ENCODE measurements at places on chromosomes 1 and 21.

DNA sequence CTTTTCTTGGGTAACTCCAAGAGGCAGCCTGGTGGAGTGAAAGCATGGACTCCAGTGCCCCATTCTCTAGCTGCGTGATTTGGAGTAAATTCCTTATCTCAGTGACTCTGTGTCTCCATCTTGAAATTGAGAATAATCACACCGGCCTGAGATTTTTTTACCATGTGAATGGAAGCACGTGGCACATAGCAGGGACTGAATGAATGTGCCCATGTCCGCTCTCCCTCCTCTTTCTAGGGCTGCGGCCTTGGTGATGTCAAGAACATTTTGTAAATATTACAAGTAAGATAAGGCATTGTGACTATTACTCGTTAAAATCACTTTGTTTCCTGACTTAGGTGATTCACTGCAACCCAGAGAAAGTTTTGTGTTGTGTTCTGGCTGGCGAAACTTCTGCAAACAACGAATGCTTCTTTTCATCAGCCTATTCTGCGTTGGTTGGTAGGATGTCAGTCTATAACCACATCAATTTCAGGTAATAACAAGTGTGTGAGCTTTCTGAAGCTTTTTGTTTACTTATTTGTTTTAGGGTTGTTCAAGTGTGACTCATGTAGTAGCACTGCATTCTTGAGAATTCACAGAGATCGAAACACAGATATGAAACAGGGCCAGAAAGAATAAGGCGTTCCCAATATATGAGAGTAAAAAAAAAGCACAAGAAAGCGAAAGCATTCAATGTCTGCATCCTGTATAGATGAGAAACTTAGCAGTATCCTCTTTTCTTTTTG lies 135.7 kb upstream of the SLC45A1 start:
- peak; percentile 9 for DNase-seq

DNA sequence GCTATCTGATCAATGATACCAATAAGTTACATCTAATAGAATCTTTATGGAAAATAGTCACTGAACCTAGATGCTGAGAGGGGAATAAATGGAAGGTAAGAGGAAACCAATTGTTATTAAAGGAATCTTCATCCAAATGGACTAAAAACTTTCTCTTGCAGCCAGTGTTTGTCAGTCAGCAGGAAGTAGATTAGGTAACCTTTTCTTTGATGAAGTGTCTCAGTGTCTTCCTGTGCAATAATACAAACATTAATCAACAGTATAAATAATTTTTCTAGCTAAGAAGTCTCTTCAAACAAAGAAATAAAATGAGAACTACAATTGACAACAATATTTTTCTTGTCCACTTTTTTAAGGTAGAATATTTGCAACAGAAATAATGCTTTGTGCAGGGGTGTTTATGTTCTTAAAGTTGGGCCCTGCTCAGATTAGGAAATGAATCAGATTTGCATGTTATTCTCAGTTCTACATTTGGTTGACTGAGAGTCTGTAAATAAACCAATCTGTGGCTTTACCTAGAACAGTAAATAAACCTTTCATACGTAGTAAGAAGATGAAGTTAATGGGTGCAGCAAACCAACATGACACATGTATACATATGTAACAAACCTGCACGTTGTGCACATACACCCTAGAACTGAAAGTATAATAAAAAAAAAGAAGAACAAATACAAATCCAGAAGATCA lies 391.4 kb downstream of the MRPL39 start:
- no peak for DNase-seq

GRCh38 chr1:211829343-211830054 lies 1.1 kb downstream of the LPGAT1 start:
- DNase-seq, result no peak

DNA sequence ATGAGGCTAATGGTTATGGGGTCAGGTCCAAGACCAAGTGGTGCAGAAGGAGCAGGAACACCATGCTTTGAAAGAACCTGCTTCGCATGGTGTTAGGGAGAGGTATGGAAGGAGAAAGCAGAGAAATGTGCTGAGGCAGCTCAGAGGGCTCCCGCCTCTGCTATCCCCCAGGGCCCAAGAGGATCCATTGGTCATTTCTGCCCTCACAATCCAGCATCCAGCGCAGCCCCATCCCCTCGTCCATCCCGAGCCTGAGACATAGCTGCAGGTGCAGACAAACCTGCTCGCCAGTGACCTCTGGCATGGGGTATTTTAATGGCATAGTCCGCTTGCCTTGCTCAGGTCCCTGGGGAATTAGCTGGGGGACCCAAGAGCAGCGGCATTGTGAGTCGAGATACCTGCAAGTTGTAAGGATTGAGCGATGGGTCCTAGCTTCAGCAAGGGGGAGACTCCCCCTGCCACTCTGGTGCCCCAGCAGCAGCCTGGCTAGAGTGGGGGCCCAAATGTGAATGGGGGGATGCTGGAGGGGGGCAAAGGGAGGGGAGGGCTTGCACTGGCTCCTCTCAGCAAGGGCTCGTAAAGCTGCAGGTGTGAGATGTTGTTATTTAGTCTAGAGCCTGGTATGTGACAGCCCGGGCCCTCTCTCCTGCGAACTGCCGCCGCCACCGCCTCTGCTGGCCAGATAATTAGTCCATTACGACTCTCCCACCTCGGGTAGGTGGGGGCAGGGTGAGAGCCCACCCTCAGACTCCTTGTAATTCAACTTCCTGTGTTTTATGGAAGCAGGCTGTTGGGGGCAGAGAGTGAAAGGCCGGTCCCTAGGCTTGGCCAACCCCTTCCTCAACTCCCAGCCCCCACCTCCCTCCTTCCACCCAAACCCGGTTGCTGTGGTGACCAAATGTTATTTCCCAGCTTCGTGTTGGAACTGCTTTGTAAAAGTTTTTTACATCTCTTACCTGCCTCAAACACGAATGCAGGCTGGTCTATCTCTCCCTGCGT lies 118.8 kb downstream of the RNF220 start:
- DNase-seq, result no peak

GRCh38 chr21:38422082-38422481 lies 76.2 kb downstream of the ERG start:
- no peak for DNase-seq

- DNase-seq, result no peak
Measured at GRCh38 chr1:211323156-211324063, 3.2 kb upstream of the TRAF5 start.

Measured in T-helper 22 cell (primary cell).